ENCODE measurements at places on chromosomes 12 and 14. TPM values are rescaled to one million over a fixed set of nuclear protein-coding genes. Genes with fewer than 3 reads are reported as not detected.

Gene NUAK1
- total RNA-seq = 43.2 TPM

Gene PPP4R4
- total RNA-seq = 1.6 TPM

Gene TSPAN11
- 13.8 TPM for total RNA-seq

Gene TGM1
- 4.4 TPM for total RNA-seq

Gene REM2
- total RNA-seq = 1.9 TPM

Gene TEX52
- not detected for total RNA-seq

Gene B4GALNT3
- 4.7 TPM for total RNA-seq

Gene RNASE1
- total RNA-seq = 7.8 TPM

Gene C14orf39
- total RNA-seq = not detected

Gene HOXC6
- total RNA-seq = not detected

Gene TPH2
- total RNA-seq = not detected

Measured in parietal lobe (tissue), 2 donors.